Esophagus squamous epithelium (tissue), 5 donors: ENCODE measurements at places on chromosomes 1 and 21.

DNA sequence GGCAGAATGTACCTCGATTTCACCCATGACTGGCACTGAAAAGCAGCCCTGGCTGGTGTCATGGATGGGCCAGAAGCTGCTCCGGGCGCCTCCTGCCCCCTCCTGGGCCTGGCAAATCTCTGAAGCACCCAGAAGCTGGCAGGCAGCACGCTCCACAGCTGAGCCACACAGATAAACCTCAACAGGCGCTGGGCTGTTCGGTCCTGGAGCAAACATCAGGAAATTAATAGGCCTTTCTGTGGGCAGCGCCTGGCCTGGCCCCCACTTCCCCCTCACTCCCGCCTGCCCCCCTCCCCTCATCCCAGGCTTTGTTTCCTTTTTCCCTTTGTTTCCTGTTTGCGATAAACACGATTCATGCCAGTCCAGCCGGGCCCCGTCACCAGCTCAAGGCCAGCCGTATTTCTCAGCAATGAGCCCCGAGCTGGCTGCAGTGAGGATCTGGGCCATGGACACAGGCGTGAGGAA lies 20.1 kb upstream of the DISP3 start:
- DNase-seq: no peak

DNA sequence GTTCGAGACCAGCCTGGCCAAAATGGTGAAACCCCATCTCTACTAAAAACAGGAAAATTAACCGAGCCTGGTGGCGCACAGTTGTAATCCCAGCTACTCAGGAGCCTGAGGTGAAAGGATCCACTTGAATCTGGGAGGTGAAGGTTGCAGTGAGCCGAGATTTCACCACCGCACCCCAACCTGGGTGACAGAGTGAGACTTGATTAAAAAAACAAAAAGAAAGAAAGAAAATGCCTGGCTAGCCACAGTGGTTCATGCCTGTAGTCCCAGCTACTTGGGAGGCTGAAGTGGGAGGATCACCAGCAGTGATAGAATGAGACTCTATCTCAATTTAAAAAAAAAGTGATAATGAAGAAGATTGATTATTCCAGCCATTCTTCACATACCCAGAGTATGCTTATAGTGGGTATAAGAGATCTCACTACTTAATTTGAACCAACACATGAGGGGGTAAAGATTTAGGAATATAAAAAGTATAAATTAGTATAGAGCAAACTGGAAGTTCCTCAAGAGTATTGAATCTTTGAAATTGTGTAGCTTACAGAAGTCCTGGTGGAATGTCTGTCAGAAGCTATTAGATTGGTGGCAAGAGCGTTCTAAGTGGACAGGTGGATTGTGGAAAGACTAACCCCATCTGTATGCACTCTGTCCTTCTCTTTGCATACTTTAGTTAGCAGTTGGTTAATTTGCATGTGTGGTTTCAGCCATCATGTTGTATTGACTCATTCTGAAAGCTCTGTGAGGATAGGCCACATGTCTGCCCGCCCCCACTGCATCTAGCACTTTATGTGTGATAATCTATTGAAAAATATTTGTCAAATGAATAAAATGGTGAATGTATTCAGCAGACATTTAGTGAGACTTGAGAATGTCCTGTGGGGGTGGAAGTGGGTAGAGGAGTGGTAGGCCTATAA lies 25.0 kb downstream of the RLF start:
- DNase-seq: no peak

GRCh38 chr1:7811476-7811875 lies 27.4 kb downstream of the PER3 start:
- no peak for DNase-seq

- no peak for DNase-seq
Measured at GRCh38 chr1:20665726-20666125, 4.6 kb upstream of the DDOST start.
